Cortex of kidney (tissue), 1 donor: ENCODE measurements at places on chromosomes 2 and 18.

DNA sequence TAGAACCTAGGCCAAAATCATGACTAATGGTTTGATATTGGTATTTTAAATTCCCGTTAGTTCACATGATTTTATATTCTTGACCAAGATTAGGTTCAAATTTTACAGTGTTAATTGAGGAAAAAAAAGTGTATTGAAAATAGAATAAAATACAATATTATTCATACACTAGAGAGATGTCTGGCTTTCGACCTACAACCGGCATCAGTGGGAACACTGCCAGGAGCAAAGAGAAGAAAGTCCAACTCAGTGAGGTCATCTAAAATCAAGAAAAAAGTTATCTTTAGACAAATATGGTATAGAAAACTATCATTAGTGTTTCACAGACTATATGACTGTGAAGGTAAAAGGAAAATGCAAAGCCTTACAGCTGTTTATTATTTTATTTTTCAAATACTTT is 81.5 kb downstream of the PIGN start:
- DNase-seq: no peak

DNA sequence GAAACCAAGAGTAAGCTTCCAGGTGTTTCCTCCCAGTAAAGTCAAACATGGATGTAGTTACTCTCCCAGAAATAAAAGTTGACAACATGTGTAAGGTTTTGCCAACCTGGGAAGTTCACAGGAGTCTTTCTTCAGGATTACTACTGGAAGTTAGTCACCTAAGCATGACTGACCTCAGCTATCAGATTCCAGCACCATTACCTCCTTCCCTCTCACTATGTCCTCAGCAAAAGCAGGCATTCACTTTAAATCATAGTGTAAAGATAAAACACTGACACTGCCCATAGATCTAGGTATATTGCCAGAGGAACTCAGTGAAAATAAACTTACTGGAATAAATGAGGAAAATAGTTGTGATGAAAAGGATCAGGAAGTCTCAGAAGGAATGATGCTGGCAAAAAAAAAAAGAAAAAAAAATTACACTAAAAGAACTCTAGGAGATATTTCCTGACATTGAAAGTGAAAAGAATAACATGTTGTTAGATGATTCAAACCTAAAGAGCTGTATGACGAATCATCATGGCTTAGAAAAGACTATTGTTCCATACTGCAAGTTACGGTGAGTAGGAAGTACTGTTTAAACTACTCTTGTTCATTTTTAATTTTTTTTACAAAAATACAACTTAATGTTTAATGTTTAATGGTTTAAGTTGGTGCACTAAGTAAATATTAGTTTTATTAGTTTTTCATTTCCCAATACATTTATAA is 484.5 kb upstream of the ZNF804A start:
- DNase-seq: no peak

- no peak for DNase-seq
These were observed 200.4 kb downstream of the SPP2 start for GRCh38 chr2:234250926-234251325.

GRCh38 chr2:109499566-109499965 is 114.2 kb downstream of the SEPTIN10 start:
- no peak for DNase-seq

DNA sequence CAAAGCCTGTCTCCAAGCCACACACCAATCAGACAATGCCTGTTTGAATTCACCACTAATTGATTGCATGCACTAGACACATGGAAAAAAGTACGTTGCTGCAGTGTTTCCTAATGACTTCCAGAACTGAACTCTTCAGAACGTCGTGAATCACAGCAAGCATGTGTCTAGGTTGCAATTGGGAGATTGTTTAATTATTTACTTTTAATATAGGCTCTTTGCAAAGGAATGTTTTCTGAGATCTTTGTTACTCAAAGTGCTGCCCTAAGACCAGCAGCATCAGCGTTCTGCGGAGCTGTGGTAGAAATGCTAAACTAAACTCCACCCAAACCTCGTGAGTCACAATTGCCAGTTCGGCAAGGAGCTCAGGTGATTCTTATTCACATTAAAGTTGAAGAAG is 52.7 kb upstream of the CCDC68 start:
- no peak for DNase-seq

GRCh38 chr2:230816735-230817134 is 48.0 kb upstream of the ITM2C start:
- no peak for DNase-seq

DNA sequence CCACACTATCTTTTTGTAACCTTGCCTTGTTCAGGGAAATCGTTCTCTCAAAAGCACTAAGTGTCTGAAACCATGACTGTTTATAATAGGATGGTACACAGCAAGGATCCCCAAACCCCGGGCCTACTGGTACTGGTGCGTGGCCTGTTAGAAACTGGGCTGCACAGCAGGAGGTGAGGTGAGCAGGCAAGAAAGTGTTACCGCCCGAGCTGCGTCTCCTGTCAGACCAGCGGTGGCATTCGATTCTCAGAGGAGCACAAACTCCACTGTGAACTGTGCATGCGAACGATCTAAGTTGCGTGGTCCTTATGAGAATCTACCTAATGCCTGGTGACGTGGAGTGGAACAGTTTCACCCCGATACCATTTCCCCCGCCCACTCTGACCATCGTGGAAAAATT is 81.8 kb upstream of the KCNJ3 start:
- DNase-seq: no peak

GRCh38 chr18:34050661-34051060 is 174.1 kb downstream of the NOL4 start:
- DNase-seq: no peak

- DNase-seq: no peak
These were observed 754.3 kb upstream of the PKDCC start for GRCh38 chr2:41293491-41293890.

DNA sequence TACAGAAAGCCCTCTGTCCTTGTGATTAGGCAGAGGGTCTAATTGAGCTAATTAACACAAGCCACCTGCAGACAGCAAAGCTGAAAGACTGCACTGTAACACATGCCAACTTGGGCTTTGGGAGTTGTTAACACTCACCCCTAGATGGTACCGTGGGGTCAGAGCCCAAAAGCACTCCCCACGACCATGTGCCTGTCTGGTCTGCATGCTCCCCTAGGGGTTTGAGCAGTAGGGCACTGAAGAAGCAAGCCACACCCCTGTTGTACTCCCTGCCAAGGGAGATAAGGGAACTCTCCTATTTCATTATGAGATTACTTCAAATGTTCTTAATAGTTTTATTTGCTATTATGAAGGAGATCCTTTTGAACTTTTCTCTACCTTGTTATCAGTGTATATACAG is 560.1 kb upstream of the FSHR start:
- no peak for DNase-seq

GRCh38 chr2:119469131-119469530 is 37.5 kb downstream of the TMEM37 start:
- no peak for DNase-seq

GRCh38 chr2:223835701-223836532 is 1.5 kb downstream of the AP1S3 start:
- no peak for DNase-seq

GRCh38 chr2:215870986-215871385 is 142.4 kb downstream of the MREG start:
- DNase-seq: no peak

DNA sequence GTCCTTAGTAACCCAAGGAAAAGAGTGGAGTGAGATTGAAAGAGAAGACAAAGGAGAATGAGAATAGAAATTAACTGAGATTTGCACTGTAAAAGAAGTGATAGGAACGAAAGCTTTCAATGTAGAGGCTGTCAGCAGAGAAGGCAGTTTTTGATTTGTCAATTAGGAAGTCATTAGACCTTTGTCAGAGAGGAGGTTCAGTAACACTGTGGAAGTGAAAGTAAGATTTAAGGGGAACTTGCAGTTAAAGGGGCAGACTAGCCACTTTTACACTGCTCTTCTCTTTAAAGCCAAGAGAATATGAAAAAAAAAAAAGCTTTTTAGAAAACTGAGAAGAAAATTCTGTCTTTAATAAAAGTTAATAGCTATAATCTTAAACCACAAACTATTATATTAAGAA is 11.5 kb upstream of the KYNU start:
- no peak for DNase-seq

DNA sequence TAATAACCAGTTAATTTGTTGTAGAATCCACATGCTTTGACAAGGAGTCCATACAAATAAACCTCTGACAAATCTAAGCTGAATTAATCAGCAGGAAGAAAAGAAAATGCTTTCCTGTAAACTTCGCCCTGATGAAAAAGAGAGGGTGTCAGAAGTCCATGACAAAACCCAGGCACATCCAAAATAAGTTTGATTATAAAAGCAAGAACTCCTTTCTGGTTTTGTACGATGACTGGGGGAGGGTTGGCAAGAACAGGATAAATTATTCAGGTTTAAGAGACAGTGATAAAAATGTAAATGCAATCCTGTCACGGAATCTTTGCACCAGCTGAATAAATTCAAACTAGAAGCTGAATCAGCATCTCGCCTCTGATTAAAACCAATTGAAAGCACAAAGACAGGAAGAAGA is 469.2 kb upstream of the TNP1 start:
- no peak for DNase-seq

GRCh38 chr2:134253804-134254203 is at the start of gene MGAT5:
TSS of gene MGAT5 (plus strand) at chr2:134254072. CDS start at chr2:134254404, 332 bp downstream.
- no peak for DNase-seq

DNA sequence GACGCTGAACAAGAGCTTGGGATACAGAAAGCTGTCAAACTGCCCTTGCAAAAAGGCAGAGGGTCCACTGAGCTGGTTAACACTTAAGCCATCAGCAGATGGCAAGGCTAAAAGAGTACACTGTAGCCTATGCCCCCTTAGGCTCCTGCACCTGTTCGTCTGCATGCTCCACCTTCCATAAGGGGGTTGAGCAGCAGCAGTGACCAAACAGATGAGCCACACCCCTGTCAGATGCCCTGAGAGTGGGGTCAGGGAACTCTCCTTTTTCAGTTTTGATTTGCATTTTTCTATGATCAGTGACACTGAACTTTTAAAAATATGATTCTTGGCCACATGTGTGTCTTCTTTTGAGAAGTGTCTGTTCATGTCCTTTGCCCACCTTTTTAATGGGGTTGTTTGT is 402.5 kb upstream of the FAM98A start:
- no peak for DNase-seq

DNA sequence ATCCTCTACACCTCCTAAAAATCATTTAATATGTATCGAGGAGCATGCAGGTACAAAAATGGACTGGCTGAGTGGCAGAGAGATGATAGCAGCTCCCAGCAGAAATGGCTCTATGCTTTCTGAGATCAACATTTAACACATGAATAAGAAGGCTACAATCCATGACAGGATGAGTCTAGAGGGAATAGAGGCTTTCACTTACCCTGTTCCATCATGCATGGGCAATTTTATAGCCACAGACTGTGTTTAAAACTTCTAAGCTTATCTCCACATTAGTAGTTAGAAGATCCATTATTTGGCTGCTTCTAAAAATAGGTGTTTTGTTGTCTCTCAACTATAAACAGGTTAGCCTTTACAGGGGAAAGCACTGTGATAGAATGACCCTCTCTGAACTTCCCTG is 149.1 kb upstream of the ARHGAP28 start:
- DNase-seq: no peak

GRCh38 chr18:5295231-5295920 is at the start of gene ZBTB14:
TSS of gene ZBTB14 (minus strand) at chr18:5295726. CDS start at chr18:5293246, 2,480 bp downstream.
- DNase-seq: no peak

DNA sequence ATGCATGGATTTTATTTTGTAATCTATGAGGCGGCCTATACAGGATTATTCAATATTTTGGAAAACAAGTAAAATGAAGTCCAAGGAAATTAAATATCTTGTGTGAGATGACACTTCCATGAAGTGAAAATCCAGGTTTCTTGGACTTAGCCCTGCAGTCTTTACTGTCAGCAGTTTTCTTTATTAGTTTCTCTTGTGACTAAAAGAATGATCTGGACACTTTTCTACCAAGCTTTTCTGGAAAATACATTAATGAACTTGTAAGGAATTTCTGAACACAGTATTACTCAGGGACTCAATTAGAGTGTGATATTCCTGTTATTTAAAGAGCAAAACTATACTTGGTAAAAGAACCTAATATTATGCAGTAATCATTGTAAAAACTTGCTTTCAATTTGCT is 610.4 kb upstream of the SLC8A1 start:
- no peak for DNase-seq

DNA sequence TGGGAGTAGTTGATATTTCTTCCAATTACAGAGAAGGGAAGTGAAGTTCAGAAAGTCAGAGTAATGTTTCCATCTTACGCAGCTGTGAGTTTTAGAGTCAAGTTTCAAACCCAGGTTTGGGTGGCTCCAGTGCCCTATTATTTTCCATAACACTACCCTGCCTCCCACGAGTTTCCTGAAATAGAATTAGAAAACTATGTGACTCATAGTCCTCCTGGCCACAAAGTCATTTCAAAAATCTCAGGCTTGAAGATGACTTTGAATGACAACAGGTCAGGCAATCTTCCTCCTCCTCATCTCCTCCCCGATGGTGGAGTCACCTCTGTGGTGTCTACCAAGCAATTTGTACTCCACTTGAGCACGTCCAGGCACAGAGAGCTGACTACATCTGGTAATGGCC is 212.3 kb upstream of the TRIB2 start:
- no peak for DNase-seq

DNA sequence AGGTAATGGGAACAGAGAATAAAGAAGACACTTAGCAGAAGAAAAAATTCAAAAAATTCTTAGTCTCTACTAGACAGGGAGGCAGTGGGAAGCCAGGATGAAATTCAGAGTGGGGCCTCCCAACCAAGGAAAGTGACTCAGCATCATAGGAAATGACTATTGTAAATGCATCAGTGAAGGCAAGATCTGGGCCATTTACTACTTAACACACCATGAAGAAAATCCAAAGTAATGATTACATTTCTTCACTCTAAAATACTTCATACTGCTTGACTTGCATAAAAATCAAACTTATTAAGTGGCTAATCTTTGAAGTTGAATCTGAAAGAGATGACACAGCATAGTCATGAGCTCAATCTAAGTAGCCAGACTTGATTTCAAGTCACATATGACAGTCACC is 405.8 kb upstream of the SLC39A10 start:
- no peak for DNase-seq

- DNase-seq: no peak
These were observed 217.0 kb upstream of the DTNA start for GRCh38 chr18:34493099-34493544.

DNA sequence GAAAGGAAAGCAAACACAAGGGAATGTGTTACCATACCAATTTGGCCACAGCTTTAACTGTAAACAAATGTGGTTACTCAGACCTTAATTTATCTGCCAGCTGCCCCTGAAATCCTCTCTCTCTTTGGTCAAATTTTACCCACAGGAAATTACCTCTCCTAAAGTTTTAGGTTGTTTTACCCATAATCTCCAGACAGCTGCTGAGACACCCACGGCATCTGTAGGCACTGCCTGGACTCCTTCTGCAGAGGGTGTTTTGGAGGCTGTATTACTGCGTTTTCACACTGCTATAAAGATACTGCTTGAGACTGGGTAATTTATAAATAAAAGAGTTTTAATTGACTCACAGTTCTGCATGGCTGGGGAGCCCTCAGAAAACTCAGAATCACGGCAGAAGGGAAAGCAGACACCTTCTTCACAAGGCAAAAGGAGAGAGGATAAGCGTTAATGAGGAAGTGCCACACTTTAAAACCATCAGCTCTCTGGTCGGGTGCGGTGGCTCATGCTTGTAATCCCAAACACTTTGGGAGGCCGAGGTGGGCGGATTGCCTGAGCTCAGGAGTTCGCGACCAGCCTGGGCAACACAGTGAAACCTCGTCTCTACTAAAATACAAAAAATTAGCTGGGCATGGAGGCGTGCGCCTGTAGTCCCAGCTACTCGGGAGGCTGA is 677.5 kb upstream of the FSHR start:
- no peak for DNase-seq
